ENCODE measurements at places on chromosomes 12 and 14.

DNA sequence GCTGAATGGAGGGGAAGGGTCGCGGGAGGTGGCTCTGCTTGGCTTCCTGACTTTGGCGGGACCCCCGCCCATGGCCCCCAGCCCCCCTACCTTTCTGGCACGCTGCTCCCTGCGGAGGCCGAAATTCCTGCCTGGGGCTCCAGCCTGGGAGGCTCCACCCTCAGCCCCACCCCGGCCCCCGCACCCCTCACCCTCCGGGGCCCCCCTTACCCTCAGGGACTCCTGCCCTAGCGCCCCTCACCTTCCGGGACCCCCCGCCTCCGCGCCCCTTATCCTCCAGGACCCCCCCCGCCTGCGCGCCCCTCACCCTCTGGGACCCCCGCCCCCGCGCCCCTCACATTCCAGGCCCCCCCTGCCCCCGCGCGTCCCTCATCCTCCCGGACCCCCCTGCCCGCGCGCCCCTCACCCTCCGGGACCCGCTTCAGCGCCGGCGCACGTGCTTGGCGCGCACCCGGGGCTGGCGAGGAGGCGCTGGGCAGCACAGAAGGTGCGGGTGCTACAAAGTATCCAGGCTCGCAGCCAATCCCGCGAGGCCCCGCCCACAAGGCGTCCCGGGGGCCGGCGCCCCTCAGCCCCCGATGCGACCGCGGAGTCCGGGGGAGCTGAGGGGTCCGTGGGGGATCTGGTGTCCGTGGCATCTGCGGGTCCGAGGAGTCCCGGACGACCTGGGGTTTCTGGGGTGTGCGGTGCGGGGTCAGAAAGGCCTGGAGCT, at the start of gene ANHX:
Gene ANHX, minus strand, starts transcription at position 477 of the 712 bp plus-strand sequence. CDS start 1,521 bp downstream, outside the sequence.
- DNase-seq, result no peak

DNA sequence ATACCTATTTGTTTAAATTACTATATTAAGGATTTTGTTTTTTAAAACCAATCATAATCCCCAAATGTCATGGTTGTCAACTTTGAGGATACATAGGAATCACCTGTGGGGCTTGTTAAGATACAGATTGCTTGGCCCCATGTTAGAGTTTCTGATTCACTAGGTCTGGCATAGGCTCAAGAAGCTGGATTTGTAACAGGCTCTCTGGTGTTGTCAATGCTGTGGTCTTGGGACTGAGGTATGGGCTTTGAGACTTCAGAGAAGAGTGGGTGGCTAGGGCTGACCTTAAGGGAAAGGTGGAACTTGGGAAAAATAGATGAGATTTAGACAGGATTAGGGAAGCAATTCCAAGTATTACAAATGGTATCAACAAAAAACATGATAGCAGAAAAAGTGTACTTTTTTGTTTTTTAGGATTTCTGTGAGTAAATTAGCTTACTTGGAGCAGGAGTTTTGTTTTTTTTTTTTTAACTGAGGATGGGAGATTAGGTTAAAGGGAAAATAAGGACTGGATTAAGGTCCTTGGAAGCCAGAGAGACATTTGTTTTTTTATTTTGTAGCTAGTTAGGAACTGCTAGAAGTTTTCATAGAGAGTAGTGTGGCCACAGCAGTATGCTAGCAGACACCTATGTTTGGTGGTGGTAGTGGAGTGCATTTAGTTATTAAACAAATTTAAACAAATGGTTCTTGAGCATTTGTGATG, 88.6 kb downstream of the RAD51B start:
- no peak for DNase-seq

DNA sequence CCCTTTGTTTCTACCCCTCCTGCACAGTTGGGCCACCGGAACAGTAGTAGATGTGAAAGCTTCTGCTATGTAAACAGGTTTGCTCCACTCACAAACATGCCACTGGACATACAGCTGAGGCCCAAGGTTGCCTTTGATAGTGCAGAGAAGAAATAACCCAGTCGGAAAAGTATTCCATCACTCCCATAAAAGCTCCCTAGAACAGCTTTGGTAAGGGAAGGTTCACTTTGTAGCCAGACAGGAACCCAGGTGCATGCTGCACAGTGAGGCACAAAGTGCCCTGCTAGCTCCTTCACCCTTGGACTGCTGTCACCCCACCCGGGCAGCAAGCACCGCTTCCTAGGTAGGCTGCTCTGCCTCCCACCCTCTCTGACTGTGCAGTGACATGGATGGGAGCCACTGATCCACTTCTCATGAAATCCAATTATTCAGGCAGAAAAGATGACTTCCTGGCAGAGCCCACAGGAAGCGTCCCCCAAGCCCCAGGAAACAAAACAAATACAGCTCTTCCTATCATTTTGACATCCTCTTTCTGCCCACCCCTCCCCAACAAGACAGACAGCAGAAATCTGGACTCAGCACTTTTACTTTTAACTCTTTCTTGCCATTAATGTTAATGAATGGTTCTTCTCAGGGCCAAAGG, 100.2 kb downstream of the SRGAP1 start:
- no peak for DNase-seq

DNA sequence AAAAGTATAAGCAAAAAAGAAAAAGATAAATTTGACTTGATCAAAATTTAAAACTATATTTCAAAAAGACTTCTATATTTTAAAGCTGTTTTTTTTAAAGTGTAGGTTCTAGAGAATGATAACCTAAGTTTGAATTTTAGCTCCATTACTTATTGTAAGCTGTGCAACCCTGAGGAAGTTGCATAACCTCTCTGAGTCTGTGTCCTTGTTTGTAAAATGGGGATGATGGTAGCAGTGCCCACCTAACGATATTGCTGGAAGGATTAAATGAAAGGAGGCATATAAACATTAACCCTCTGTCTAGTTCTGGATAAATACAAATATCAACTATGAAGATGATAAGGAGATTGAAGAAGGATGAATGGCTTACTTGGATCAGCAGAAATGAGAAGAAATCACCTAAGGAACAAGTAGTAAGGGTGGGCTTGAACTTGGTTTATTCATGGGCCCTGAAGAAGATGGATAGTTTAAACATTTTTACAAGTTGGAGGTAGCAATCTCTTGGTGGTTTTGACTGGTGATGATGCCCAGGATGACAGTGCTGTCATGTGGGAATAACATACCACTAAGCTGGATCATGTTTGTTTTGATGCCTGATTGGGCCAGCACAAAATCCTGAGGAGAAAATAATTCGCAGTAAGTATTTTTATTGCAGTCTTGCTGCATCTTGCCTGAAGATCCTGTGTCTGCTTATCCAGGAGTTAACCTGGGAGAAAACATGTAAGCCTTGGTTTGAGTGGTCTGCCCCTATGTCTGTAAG, 35.0 kb downstream of the TXNRD1 start:
- no peak for DNase-seq

DNA sequence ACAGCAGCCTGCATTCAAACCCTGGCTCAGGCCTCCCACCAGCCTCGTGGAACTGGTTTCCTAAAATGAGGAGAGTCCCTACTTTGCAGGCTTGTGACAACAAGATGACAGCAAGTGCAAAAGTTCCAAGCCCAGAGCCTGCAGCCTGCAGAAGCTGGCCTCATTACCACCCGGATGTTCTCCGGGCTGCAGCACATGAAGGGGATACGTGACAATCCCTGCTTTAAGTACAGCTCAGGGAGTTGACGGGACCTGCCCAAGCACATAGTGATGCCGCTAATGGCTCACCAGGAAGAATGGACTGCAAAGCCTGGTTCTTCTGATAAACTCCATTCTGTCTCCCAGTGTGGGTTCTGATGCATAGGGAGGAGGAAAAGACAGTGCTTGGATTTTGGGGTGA, 15.0 kb downstream of the SSH1 start:
- DNase-seq, result no peak

- DNase-seq, result no peak
These were observed 127.2 kb downstream of the OTOGL start for GRCh38 chr12:80226576-80226975.

- DNase-seq, result no peak
These were observed 6.1 kb downstream of the HOXC5 start for GRCh38 chr12:54038871-54039414.

DNA sequence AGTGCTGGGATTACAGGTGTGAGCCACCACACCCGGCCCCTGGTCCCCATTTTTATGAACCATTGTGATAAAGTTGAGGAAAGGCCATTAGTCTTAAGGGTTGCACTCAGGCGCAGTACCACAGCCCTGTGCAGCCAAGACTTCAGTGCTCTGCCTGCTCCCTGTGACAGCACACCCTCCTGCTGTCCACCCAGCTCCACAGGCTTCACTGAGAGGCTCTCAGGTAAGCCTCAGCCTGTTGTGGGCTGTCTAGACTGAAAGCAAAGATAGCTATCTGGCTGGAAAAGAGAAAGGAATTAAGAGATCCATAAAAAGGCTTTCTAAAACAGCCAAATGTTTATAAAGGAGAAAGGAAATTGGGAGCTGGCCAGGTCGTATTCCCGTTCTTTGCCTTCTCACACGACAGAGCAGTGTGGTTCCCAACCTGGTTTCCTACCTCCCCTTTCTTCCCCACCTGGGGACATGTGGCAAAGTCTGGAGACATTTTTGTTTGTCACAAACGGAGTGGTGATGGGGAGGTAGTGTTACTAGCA, 19.1 kb upstream of the DNM1L start:
- no peak for DNase-seq

DNA sequence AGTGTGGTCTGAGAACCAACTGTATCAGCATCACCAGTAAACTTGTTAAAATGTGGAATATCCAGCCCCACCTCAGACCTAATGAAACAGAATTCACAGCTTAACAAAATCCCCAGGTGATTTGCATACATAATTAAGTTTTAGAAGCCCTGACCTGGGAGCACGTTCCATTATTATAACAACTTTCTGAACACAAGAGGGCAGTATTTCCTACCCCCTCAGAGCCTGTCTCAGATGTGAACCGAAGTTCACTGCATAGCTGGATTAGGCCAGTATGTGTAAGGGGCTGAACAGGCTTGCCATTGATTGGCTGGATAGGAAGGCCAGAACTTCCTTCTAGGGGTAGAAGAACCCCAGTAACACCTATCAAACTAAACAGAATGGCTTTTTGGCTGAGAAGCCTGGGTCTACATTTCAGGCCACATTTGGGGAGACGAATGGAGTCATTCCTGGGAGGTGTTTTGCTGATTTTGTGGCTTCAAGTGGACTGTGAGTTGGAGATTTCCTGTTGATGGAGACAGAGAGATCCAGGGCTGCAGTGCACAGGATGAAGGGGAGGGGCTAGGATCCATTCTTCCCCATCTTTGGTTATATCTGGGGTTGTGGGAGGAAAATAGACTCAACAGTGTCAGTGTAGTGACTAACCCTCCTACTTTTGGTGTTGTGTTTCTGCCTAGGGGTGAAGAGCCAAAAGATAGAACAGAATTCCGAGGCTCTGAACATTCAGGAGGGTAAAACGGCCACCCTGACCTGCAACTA, 94.7 kb upstream of the OR4E1 start:
- DNase-seq, result no peak

DNA sequence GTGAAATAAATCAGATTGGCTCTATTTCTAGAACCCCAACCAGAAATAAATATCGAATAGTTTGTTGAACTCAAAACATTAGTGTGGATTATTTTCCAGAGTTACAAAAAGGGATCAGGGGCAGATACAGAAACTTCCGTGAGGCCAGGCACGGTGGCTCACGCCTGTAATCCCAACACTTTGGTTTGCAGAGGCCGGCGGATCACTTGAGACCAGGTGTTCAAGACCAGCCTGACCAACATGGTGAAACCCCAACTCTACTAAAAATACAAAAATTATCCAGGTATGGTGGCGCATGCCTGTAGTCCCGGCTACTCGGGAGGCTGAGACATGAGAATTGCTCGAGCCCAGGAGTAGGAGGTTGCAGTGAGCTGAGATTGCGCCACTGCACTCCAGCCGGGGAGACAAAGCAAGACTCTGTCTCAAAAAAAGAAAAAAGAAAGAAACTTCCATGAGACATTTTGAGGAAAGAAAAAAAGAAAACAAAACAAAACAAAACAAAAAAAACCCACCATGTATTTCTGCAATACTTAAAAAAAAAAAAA, 2.1 kb downstream of the FBXO21 start:
- DNase-seq, result no peak

- DNase-seq, result no peak
These were observed 124.7 kb downstream of the ZNF664 start for GRCh38 chr12:124097701-124098100.

- DNase-seq, result peak; percentile 91
These were observed 21.4 kb upstream of the VSX2 start for GRCh38 chr14:74217672-74218448.

GRCh38 chr12:100141666-100141997, 1.0 kb downstream of the BLTP3B start:
- DNase-seq, result no peak

GRCh38 chr12:131810726-131811125, 17.5 kb upstream of the MMP17 start:
- DNase-seq, result no peak

GRCh38 chr12:7705846-7706245, 5.4 kb upstream of the DPPA3 start:
- no peak for DNase-seq

GRCh38 chr12:90235642-90236041, 527.0 kb upstream of the ATP2B1 start:
- no peak for DNase-seq

GRCh38 chr14:78872837-78873236, 702.7 kb downstream of the NRXN3 start:
- DNase-seq, result no peak
